HuH-7.5 (cell line): ENCODE measurements at places on chromosomes 6 and 20.

DNA sequence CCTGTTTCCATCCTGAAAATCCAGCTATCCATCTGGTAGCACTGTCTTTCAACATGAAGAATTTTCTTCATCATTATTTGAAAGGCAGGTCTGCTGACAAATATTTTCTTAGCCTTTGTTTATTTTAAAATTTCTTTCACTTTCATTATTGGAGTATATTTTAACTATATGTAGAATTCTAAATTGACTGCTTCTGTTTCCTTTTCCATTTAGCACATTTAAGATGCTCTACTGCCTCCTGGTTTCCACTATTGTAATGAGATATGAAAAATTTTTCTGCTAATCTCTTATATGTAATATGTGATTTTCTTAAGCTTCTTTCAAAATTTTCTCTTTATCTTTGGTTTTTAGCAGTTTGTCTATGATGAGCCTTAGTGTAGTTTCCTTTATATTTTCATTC is 97.3 kb downstream of the TBC1D32 start:
- DNase-seq, result no peak

DNA sequence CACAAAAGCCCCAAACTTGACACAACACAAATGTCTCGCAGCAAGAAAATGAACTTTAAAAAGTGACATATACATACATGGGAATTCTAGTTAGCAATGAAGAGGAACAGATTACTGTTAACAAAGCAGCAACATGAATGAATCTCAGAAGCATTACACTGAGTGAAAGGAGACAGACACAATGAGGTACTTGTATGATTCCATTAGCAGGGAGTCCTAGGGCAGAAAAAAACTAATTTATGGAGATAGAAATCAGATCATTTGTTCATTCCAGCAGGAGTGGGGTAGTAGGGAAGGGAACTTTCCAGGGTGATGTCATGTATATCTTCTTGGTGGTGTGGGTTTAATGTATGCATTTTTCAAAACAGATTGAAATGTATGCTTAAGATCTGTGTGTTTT is 524.4 kb downstream of the KIF16B start:
- DNase-seq, result no peak

GRCh38 chr6:5827056-5827904 is 179.4 kb downstream of the NRN1 start:
- no peak for DNase-seq

GRCh38 chr6:2230659-2231277 is 14.6 kb downstream of the GMDS start:
- no peak for DNase-seq

DNA sequence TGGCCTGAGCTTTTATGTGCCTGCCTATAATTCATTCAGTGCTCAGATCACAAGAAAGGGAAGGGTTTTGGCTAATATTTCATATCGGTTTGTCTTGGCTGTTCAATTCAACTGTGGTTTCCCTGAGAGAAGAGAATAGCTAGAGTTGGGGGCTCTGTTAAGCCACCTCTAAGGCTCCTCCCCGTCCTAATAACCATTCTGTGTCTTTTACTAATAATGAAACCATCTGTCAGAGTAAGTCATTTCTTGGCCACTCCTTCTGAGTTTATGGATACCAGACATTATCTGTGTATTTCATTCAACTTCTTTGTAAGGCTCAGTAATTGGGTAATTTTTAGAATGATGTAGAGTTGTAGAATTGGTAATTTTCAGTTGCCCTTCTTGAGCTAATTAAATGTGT is 5.2 kb downstream of the STX11 start:
- DNase-seq, result no peak

DNA sequence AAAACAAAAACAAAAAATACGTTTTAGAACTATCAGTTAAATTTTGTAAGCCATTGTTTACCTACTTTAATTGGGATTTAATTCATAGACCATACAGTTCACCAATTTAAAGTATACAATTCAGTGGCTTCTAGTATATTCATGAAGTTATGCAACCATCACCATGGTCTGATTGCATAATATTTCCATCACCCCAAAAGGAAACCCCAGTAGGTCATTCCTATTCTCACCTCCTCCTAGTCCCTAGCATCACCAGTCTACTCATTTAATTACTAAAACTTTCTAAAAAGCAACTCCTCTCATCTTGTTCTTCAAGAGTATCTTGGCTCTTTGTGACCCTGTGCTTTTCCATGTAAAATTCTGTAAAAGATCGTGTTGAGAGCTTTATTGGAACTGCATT is 60.2 kb downstream of the ASXL1 start:
- no peak for DNase-seq

DNA sequence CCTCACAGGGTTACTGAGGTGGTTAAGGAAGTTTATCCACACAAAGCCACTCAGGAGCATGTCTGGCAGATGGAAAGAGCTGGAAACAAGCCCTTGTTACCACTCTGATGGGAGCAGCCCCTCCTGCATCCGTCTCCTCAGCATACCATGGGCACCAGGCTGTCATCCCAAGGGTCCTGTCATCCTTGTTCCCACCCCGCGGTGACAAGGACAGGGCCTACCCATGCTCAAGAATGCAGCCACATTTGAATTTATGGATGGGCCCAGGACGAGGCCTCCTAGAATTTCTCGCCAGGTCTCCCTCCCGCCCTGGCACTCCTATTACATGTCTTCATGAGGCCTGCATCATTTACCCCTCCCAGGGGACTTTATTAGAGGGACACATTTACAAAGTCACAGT is 60.0 kb downstream of the NPEPL1 start:
- DNase-seq, result no peak

- no peak for DNase-seq
Measured at GRCh38 chr6:150866991-150867501, 1.5 kb downstream of the MTHFD1L start.

DNA sequence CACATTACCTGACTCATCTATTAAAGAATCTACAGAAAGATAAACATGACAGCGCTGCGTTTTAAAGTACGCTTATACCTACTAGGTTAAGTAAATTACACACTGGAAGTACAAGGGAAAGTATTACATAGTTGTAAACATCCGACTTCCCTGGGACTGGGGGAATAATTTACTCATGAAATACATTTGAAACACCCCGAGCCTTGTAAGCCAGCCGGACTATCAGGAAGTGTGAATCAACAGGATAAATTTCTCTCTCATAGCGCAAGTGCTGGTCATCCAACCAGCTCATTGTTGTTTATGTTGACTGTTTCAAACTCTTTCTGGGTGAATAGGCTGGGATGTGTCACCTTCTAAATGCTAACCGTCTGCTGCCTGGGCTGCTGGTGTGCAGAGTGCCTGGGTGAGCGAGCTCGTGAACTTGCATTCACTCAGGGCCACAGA is 4.9 kb downstream of the BMP6 start:
- no peak for DNase-seq

GRCh38 chr6:168162366-168162765 is 83.4 kb upstream of the FRMD1 start:
- DNase-seq, result no peak

- no peak for DNase-seq
Measured at GRCh38 chr20:36543184-36544133, 2.1 kb downstream of the MYL9 start.

GRCh38 chr6:72739368-72739779 is 117.5 kb downstream of the KCNQ5 start:
- no peak for DNase-seq

- no peak for DNase-seq
Measured at GRCh38 chr6:107612762-107613415, 123.0 kb downstream of the SOBP start.

- no peak for DNase-seq
Measured at GRCh38 chr6:127900935-127901334, at the start of gene THEMIS. Gene THEMIS (minus strand): TSS chr6:127901058. CDS start chr6:127900932, 126 bp downstream.

DNA sequence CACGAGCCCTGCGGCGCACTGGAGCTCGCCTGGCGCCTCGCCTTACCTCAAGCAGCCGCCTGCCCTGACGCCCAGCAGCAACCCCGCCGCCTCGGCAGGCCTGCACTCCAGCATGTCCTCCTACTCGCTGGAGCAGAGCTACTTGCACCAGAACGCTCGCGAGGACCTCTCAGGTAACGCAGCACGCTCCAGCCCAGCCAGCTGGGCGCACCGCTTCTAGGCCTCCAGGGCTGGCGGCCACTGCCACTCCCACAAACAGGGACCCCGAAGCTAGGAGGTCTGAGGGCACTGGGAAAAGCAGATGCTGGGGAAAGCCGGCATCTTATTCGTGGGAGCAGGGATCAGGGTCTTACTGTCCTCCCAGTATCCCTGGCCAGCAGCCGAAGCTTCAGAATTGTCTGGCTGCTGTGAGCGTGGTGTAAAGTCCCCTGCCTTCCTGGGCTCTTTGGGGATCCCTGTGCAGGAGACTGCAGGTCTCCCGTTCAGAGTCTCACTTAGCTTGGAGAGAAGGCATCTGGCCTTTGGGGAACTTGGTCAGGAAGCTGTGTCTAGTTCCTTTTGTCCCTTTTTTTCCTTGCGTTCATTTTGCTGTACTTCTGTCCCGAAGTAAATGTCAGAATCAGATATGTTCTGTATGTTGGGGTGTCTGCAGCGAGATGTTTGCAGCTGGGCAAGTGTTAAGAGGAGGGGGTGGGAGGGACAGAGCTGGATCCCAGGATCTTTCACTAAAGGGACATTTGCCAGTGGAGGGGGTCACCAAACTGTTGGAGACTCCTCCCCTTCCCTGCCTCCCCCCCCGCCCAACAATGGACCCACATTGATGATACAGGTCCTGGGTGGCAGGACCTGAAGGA is 1.8 kb downstream of the FOXF2 start:
- DNase-seq, result no peak

- DNase-seq, result no peak
Measured at GRCh38 chr6:95204178-95204577, 373.2 kb upstream of the MANEA start.

- no peak for DNase-seq
Measured at GRCh38 chr6:87136963-87137362, 18.4 kb upstream of the ZNF292 start.

GRCh38 chr6:80003826-80004172 is 650 bp upstream of the TTK start:
- no peak for DNase-seq

DNA sequence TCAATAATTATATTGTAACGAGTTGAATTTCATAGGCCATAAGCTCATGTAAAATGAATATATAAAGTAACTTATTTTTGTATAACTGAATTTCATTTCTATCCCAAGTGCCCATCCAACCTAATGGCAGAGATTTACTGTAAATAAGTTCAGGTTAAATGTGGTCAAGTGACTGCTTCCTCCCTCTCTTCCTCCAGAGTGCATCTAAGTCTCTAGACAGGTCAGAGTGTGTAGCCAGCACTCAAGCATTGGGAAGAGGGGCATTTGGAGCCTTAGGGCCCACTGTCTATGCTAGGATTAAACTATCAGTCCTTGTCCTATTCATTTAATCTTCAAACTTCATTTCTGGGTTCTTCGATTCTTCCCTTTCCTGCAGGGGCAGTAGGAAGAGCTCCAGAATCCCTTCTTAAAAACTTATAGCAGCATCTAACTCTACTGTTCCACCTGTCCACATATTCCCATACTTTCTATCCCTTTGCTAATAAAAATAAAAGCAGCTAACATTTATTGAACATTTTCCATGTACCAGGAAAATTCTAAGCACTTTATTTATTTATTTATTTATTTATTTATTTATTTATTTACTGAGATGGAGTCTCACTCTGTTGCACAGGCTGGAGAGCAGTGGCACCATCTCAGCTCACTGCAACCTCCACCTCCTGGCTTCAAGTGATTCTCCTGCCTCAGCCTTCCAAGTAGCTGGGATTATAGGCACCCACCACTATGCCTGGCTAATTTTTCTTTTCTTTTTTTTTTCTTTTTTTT is 36.1 kb upstream of the TOP1 start:
- DNase-seq, result no peak

- no peak for DNase-seq
Measured at GRCh38 chr6:31574106-31575061, 981 bp upstream of the TNF start.

DNA sequence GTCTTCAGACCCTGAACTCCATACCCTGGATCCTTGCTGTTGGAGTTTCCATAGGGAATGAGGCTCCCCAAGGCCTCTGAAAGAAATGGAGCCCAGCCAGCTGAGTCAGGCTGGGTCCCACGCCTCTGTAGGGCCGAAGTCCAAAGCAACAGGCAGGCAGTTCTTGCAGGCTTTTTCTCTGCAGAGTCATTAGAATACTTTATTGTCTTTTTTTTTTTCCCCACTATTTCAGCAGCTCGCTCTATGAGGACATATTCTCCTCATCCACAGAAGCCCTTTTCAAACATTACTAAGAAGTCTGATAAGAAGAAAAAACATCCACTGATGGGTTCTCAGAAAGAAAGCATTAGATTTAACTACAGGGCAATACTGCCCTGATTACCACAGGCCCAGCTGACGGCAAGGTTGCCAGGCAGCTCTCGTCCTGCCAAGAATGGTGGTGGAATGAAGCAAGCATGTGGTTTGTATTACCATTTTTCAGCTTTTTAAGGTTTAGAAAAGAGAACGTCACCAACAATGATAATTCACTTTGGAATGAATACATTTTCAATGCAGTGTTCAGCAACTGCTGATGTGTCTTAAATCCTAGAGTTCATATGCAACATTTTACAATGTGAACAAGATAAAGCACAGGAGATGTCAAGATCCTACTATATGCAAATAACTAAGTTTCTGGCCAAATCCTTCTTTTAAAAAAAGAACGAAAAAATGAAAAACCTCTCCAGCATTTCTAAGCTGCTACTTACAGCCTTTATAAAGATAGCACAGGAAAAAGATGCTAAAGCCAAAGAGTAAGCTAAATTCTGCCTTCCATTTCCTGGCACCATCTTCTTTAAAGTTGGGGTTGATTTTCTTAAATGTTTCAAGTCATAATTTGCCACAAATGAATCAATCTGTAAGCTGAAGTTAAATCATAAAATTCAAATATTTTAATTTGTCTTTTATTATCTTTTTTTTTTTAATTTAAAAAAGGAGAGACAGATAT is 223.6 kb upstream of the CITED2 start:
- DNase-seq, result peak; percentile 20

DNA sequence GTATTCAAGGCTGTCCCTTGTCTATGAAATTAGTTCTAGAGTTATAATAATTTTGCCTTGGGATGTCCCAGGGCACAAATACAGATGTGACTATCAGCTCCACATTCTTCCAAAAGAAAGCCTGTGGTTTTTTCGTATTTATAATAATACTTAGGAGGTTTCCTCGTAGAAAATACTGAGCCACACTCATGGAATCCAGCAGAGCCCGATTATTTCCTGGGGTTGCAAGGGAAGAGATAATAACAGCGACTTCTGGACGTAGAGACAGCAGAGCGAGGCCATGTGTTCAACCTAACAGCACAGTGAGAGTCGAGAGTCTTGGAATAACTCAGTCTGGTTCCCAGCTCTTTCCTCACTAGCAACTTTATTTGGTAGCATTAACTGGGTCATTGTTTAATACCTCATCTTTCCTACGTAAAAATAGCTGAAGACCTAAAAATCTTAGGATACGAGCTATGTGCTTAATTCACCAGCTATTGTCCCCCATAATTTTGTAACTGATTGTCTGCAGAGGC is 21.2 kb downstream of the CD83 start:
- no peak for DNase-seq
